ENCODE measurements at places on chromosomes 5 and 9.

- no peak for DNase-seq
Measured at GRCh38 chr5:87686975-87687374, 274.2 kb upstream of the CCNH start.

DNA sequence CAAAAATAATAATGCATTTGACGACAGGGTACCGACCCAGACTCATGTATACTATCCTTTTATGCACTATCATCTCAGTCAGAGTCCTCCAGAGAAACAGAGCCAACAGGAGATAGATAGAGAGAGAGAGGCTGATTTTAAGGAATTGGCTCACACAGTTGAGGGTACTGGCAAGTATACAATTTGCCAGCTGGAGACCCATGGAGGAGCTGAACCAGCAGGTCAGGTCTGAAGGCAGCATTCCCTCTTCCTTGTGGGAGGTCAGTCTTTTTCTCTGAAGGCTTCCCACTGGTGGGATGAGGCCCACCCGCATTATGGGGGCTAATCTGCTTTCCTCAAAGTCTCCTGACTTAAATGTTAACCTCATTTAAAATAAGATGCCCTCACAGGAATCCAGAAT lies 17.3 kb upstream of the MED10 start:
- no peak for DNase-seq

GRCh38 chr5:37207802-37208201 lies 41.4 kb downstream of the CPLANE1 start:
- no peak for DNase-seq

- DNase-seq, result no peak
Measured at GRCh38 chr5:59079622-59080620, 497.0 kb downstream of the RAB3C start.

DNA sequence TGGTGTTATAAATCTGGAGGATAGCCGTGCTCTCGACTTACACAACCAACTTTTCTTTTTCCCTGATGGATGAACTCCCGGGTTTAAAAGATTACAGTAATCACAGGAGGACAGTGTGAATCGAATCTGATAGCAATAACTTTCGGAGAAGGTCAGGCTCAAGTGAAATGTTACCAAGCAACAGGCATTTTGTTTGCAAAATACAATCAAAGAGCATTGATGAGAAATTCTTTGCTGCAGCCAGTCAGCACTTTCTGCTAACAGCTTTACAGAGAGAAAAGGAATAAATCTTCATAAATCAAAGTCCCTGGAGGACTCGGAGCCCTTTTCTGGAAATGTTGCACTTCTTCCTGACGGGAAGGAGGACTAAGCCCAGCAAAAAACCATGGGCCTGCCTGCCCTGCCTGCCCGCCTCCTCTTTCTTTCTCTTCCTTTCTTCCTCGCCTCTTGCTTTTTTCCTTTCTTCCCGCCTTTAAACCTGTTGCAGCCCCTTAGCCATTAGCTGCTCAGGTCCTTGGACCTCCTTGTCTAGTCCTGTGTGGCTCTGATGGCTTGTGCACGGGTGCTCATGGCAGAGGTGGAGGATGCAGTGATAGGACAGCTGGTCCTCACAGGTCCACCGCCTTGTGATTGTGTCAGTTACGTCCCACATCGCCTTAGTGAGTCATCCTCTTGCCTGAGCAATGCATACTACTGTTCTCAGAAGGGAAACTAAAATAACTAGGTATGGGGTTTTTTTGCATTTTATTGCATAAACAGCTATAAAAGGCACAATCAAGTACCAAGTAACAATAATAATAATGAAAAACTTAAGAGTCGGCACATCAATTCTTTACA lies 6.2 kb downstream of the DMRT3 start:
- no peak for DNase-seq

DNA sequence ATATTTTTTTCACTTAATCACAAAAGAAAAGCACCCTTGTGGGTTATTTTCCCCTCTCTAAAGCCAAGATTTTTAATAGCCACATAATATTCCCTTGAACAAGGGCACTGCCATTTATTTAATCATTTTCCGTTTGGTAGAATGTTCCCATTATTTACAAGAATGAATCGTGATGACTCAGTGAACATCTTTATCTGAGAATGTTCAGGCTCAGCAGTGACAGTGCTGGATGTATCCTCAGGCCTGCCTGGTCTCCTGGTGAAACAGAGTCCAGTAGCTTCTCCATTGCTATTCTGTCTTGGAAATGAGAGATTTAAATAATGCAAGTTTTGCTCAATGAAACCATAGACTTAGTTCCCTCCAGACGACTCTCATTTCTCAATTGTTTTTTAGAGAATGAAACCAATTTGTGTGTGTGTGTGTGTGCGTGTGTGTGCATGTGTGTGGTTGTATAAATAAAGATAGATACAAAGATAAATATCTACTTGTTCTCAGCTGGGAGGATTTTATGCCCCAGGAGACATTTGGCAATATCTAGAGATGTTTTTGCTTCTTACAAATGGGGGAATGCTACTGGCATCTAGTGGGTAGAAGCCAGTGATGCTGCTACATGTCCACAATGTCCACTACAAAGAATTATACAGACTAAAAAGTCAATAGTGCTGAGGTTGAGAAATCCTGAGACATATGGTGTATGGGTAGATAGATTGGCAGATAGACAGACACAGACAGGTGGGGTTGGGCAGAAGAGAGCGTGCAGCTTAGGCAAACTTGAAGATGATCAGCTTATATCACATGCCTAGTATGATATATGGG lies 55.0 kb downstream of the PAPPA start:
- DNase-seq, result no peak

GRCh38 chr5:22644859-22645258 lies 208.3 kb downstream of the CDH12 start:
- DNase-seq, result no peak

DNA sequence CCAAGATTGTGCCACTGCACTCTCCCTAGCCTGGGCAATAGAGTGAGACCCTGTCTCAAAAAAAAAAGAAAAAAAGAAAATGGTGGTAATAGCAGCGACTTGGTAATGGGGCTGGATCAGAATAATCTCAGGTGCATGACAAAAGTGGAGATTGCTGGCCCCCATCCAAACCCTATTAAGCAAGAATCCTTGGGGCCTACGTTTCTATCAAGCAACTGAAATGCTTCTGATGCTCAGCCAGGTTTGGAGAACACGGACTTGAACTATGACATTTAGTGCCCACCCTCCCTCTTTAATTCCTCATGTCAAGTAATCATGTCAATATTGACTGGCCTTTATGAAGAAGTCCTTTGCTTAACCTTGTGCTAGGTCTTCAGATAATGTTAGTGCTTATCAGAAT lies 6.6 kb downstream of the C5orf52 start:
- DNase-seq, result no peak

DNA sequence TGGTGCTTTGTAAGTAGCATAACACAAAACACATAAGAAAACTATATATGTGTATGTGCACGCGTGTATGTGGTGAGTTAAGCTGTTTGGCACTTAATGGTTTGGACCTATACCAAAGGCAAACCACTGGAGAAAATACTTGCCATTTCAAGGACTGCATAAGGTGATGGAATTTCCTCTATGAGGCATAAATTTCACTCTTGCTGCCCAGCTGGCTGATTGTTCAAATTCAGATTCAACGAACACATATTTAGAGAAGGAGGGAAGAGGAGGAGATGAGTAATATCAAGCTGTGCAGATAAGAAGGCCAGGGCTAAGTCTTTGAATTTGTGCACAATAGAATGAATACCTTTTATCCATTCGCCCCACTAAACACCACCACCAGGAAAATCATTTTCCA lies 470.6 kb upstream of the MPDZ start:
- no peak for DNase-seq

- no peak for DNase-seq
Measured at GRCh38 chr5:149143470-149143869, 2.2 kb downstream of the ABLIM3 start.

DNA sequence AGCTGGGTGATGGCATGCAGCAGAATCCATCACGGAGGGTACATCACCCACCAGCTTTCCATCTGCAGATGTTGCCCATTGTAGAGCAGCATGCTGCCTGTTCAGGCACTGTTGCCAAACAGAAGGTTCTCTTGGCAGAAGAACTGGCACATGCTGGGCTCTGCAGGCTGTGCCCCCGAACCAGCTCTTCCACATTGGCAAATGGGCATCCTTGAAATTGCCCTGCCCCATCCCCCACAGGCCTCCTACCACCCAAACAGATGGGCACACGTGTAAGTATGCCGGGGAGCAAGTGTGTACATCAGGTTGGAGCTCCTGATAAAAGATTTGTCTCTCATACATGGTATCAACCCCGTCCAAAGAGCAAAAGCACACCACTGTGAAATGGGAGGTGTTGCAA lies 220.3 kb upstream of the TAS2R1 start:
- no peak for DNase-seq

GRCh38 chr9:68798423-68798822 lies 93.4 kb downstream of the PIP5K1B start:
- DNase-seq, result no peak

- no peak for DNase-seq
Measured at GRCh38 chr9:113187929-113188595, 33.0 kb downstream of the FKBP15 start.

DNA sequence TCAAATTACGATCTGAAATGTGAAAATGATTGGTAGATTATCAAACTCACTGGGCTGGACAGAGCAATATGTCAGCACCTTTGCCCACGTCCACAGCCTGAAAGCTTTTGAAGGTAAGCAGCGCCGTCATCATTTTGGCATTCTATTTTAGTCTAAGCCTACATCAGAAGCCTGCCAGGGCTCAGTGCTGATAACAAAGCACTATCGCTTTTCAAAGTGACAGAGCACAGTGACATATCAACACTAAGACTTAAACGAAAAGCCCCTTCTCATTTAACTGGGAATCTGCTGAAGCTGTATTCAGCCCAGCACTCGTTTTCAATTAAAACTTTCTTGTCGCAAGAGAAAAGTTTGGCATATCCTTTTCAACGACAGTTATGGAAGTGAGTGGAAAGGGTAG lies 1076.3 kb downstream of the PTPRD start:
- no peak for DNase-seq

- no peak for DNase-seq
Measured at GRCh38 chr5:88142886-88143692, 125.6 kb downstream of the TMEM161B start.

All from activated naive CD8-positive, alpha-beta T cell treated with anti-CD3 and anti-CD28 coated beads, Interleukin-2, amount 50 U/mL, for 16 hours (primary cell).